AG04449 (cell line): ENCODE measurements at places on chromosomes 4 and X.

DNA sequence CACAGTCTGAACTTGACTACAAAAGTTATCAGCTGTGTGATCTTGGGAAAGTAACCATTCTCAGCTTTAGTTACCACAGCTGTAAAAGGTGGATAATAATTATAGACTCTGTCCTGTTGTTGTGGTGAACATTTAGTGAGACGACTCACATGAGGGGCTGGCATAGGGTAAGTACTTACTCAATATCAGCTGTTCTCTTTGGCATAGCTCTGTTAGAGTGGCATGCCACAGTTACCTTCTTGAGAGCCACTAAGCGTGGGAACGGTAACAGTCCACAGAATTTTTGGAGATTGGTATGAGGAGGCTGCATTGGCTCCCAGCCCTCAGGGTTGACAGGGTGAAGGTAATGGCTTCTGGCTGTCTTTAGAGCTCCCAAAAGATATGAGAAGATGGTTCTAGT is 13.2 kb upstream of the HAND2 start:
- no peak for DNase-seq

GRCh38 chr4:55183926-55184599 is 58.7 kb upstream of the KDR start:
- peak; percentile 84 for DNase-seq

DNA sequence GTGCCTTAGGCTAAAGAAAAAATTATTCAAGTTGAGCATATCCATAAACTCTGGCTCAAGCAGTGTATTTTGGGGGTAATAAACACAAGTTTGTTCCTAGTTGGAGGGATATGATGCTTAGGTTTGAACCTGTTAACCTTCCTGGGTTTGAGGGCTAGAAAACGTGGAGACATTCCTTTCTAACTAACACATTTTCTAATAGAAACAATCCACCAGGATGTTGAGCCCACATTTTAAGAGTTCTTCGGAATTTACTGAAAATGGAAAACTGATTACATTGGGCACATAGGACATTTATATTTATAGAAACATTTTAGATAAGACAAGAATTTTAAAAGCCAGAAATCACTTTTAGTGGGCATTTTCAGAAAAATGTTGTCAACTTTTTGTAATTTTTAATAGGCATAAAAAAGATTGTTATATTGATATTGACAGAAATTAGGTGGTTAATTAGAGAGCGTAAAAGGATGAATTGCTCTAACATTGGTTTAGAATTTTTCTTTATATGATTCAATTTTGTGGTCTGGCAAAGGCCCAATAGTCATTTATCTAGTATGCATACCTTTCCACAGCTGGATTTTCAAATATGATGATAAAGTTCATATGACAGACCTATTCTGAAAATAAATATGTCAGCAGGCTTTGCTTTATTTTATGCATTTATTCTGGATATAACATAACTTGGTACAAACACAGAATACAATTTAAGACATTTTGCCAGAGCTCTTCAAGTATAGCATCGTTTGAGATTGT is 49.2 kb downstream of the CEP44 start:
- no peak for DNase-seq

DNA sequence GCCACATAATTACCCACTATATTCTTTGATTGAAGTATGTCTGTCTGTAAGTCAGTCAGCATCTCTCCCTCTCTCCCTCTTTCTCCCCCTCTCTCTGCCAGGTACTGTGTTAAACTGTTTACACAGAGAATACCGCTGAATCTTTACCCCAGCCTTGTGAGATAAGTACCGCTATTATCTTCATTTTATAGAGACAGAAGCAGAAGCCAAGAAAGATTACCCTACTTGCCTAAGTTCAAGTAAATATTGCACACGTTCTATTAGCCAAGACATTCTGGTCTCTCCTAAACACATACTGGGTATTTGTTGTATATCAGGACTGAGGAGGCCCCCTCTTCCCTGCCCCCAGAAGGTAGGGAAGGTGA is 695 bp upstream of the GPR101 start:
- no peak for DNase-seq

GRCh38 chr4:20288047-20288650 is 36.4 kb downstream of the SLIT2 start:
- DNase-seq, result no peak

DNA sequence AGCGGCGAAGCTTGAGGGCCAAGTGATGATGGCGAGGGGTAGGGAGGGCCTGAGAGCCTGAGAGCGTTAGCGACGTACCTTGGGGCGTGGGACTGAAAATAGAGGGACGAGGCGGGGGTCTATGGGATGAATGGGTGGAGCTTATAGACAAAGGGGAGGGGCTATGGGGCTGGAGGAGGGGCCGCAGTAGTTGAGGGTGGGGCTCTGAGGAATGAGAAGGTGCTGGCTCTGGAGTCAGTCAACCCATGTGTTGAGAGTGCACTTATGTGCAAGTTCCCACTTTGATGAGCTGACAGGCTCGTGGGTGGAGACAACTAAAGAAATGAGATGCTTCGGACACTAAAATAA is 488 bp downstream of the TBC1D25 start:
- no peak for DNase-seq

DNA sequence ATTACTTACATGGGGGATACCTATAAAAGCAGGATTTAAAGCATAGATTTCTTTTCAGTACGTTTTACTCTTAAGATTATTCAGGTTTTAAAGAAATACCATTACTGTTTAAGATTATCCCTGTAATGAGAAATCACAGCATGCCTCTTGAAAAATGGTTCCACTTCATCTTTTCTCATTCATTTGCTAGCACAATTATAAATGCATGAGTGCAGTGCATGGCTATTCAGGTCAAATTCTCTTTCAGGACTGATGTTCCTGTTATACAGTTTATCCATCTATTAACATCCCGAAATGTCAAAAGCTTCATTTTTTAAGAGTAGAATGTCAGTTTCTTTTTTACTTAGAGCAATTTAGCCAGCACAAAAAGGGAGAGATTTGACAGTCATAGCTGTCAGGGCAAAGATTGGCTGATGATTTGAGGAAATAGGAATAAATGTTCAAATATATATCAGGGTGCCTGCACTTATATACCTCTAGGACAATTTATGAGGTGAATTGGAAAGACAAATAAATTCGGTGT is 135.2 kb downstream of the ADGRL3 start:
- no peak for DNase-seq

DNA sequence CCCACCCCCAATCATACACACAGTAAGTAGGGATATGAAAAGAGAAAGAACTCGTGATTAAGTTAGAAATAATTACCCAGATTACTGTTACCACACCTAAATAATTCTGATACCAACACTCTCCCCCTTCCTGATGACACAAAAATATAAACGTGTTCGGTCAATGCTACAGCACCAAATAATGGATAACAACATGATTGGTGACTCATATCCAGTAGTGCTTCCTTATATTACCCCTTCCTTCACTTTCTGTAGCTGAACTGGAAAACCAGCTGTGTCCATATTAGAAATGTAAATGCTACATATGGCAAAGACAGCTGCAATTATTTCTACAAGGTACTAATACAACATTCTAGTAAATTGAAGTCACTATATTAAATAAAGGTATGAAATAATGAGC is 20.8 kb downstream of the EIF4E start:
- no peak for DNase-seq

GRCh38 chr4:169268951-169269760 is 1.6 kb downstream of the SH3RF1 start:
- peak; percentile 76 for DNase-seq

DNA sequence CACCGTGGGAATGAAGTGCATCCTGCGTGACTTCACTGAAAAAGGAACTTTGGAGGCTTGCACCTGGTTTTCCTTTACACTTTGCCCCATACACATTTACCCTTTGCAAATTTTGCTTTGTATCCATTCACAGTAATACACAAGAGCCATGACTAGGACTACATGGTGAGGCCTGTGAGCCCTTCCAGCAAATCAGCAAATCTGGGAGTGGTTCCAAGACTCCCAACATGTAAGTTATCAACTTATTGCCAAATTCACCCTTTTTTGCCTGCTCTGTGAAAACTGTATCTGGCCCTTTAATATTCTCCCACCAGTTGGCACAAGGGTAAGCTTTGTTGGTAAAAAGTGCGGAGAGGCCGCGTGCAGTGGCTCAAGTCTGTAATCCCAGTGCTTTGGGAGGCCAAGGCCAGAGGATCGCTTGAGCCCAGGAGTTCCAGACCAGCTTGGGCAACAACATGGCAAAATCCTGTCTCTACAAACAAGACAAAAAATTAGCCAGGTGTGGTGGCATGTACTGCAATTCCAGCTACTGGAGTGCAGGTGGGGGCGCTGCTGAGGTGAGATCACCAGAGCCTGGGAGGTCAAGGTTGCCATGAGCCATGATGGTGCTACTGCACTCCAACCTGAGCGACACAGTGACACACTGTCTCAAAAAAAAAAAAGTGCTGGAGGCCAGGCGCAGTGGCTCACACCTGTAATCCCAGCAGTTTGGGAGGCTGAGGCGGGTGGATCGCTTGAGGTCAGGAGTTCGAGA is 5.0 kb downstream of the PRMT9 start:
- DNase-seq, result no peak

DNA sequence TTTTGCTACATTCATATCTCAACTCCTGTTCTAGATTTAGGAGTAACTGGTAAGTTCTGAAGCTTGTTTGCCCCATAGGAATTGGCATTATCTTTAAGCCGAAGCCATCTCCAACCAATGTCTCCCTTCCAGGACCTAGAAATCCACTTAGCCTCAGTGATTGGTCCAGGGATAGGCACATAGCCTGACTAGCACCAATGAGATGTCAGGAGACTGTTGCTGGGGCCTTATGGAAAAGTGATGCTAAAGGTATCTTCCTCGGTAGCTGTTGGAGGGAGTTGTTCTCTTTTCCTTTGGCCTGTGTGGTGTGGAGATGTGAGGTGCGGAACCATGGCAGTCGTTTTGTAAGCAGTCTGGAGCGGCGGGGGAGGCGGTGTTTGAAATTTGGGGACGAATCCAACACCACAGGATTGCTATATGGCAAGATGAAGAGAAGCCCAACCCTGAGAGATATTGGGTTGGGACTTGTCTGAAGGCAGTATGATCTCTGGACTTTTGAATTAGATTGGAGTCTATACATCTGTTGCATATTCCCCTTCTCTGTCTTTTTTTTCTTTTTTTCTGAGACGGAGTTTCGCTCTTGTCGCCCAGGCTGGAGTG is 109.8 kb upstream of the ATP6AP2 start:
- DNase-seq, result no peak

DNA sequence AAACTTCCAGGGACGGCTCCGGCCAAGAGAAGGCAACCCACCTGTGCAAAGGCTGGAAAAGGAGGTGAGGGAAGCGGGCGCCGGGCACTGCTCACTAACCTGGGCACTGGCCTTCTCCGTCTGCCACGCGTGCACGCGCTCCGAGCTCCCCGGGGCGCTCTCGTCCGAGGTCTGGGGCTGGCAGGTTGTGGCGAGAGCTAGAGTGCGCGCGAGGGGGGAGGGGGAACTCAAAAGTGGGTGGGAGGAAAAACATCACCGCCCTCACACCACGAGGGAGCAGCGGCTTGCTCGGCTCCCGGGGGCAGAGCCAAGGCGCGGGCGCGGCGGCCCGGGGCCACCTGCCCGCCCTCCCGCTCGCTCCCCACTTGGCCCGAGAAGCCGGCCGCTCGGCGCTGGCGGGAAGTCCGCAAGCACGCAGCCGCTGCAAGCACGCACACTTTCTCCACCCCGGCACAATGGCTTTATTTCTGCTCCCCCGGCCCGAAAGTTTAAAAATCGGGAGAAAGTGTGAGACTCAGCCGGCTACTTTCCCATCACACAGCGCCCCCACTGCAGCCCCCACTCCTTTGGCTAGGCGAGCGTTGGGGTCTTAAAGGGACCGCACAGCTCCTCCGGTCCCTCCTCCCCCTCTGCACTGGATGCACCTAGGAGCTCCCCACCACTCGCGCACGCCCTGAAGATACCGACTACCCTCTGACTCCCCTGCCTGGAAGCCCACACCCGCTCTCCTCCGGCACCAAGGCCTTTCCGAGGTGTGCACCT is at the start of gene CHRDL1:
Gene CHRDL1 (minus strand): TSS at position 173 of the 762 bp plus-strand sequence. CDS start 3,636 bp downstream, outside the sequence.
- DNase-seq, result no peak

- no peak for DNase-seq
Observed at GRCh38 chr4:73992050-73992449, 4.1 kb upstream of the PPBP start.

DNA sequence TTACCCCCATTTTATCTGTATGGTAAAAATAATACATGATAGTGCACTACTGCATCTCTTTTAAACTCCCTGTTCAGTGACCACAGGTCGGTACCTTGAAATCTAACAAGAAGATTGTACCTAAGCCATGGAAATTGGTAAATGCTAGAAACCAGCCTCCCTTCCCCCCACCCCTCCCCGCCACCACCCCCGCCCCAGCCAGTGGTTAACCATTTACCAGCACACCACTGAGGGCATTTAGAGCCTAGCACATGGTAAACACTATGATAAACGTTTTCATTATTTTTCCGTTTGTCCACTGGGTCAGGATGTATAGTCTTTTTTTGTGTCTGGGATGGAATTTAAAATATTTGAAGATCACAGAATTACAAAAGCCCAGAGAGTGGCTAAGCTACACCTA is 703 bp upstream of the FTSJ1 start:
- no peak for DNase-seq

- DNase-seq, result no peak
Observed at GRCh38 chr4:2168469-2169319, 73.2 kb downstream of the HAUS3 start.

- DNase-seq, result no peak
Observed at GRCh38 chr4:107036584-107037198, 578 bp upstream of the DKK2 start.

DNA sequence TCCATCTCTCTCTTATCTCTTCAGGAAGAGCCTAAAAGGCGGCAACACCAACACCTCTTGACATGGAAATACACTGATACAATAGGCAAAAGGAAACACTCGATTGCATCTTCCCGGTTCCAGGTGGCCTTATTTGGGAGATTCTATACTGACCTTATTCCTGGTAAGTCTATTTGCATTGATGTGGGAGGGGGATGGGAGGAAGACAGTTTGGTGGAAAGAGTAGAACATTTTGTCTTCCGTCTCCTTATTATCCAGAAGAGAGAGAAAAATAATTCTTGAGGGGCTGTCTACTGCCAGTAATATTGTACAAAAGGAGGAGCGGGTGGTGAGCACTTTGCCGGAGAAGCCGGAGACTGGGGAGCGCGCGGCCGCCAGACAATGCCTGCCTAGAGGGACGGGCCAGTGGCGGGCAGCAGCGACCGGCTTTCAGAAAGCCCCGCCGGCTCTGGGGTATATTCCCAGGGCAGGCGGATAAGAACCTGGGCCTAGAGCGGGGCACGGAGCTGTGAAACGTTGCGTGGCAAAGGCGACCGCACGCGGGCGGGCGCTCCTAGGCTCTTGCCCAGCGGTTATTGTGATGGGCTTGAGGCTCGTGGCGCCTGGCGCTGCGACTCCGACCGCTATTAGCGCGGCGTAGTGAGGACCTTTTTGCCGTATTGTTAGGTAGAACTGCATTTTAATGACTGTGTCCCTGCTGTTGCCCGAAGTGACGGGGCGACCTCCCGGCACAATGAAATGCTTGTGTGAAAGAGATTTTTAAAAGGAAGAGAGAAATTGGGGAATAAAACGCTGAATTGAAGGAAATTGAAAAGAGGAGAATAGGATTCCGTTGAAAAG is 518 bp downstream of the PRDM8 start:
- DNase-seq, result no peak

- no peak for DNase-seq
Observed at GRCh38 chr4:98293104-98293887, 32.1 kb downstream of the RAP1GDS1 start.
